ENCODE measurements at places on chromosomes 3 and 15.
A peak's percentile ranks its signal among the peaks of the same experiment; 100 is the strongest.

- DNase-seq: no peak
These were observed 21.7 kb upstream of the TBC1D21 start for GRCh38 chr15:73851689-73852088.

- no peak for DNase-seq
These were observed 40.9 kb downstream of the IRAK2 start for GRCh38 chr3:10205451-10206165.

DNA sequence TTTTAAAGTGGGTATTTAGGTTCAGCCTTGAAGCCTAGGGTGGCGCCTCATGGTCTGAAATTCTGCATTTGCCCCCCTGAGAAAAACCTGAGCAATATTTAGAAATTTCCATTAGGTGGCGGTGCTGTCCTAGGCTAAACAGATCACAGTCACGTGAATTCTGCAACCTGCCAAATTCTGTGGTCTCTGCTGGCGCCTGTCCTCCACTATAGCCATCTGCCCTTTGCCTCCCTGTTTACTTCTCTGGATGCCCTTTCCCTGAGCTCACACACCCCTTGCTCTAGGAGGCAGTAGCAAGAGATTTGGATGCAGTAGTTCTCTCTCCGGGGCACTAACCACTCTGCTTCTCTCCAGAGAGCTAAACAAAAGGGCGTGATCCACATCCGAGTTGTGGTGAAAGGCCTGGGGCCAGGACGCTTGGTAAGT lies 9.1 kb downstream of the MRPS11 start:
- DNase-seq: peak; percentile 20

- no peak for DNase-seq
These were observed 82.7 kb downstream of the SLC25A26 start for GRCh38 chr3:66303491-66303901.

DNA sequence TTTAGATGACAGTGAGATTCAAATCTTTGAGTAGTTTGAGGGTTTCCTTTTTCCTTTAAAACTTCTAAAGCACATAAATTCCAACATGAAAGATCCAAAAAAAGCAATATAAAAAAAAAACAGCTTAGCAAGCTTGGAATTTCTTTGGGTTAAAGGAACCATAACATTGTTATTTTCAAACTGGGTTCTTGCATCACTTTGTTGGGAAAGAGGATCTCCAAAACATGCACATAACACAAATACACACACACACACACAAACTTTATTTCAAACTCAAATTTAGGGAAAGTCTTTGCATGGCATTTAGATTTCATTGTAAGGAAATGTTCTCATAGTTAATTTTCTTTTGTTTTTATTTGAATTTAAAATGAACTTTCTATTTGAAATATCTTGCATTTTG lies 79.2 kb upstream of the COL8A1 start:
- no peak for DNase-seq

GRCh38 chr3:177357352-177358090 lies 160.2 kb upstream of the TBL1XR1 start:
- DNase-seq: no peak

- DNase-seq: no peak
These were observed 345 bp upstream of the CDV3 start for GRCh38 chr3:133573054-133573628.

DNA sequence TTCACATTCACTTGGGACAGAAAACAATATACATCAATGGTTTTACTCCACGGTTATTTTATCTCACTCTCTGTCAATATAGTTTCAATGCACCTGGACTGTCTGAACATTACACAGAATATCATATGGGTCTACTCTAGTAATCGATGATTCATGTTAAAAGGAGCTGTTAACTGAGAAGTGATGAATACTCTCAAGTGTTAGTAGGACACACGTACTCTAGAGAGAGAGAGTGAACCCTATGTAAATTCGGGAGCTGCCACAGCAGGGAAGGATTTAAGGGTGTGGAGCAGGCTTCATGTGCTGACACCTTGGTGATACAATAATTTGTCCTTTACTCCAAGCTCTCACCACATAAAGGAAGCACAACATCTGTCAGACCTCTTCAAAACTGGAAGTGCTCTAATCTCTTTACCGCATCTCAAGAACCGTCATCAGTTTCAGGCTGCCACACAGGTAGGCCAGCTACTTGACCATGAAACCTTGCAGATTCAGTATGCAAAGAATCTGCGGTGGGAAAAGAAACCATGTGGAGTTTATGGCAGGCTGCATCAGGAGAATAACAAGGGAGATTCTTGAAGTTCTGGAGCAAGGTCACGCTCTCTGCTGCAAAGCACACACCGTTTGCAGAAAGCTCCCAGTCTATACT lies 199.2 kb upstream of the TMC3 start:
- no peak for DNase-seq

DNA sequence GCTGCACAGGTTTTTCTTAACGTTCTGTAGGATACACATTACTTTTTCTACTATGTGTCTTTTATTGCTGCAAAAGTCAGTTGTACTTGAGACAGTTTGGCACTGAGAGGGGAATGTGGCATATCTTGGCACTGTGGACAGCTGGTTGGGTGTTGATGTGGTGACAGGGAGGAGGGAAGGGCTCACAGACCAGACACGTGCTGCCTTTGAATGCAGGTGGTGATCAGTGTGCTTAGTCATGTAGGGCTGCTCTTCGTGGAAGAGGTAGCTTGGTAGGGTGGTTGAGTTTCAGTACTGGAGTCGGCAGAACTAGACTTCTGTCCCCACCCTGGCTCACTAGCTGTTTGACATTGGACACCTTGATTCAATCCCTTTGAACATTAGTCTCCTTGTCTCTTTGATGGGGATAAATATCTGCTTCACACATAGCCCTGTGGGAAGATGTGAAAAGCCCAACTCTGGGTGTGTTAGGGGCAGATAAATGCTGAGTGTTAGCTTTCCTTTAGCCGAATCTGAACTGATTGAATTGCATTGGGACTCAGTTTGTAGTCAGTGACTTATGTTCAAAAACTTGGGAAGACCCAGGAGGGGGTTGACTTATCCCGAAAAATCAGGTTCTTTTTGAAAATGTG lies 108.4 kb downstream of the PTPRG start:
- DNase-seq: no peak

DNA sequence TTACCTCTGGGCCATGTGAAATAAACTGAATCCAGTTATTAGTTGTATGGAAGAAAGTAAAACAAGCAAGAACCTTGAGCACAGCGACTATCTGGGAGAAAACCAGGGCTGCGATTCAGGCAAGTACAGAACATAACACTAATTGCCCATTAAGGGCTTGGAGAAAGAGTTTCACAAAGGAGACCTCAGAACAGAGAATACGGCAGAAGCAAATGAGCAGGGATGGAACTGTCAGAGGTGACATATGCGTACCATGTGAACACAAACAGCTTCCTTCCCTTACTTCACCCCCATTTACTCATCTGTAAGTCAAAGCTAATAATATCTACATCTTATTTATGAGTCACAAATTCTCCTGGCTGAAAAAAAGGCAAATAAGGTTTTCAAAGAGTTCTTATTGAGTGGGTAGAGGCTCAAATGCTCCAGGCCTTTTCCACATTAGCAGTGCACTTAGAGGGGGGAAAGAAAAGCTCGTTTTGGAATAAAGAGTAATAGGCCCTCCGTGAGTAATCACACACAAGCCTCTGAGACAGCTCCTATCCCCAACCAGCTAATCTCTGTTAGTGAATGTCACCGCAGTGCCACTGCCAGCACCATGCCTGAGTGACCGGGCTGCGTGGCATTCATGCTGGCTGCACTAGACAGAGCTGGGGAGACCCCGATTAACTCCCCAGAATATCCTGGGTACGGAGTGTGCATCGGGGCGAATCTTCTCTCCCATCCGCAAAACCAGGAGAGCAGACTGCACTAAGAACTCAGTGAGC lies 2.6 kb downstream of the PCSK6 start:
- DNase-seq: no peak

DNA sequence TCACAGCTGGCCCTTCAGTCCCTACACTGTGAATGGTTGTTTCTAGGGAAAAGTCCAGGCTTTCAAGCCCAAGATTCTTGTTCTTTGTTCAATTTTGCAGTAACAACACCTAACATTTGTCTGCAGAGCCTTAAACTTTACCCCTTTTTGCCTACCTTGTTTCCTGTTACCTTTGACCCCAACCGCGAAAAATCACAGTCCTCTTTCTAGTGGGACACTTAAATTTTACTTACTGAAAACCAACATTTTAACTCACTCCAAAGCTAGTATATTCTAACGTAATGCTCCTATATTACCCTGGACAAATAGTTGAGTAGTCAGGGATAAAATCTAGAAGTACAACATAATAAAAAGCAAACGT lies 649 bp upstream of the PIK3CB start:
- no peak for DNase-seq

GRCh38 chr15:45884755-45885445 lies 250.1 kb downstream of the SQOR start:
- DNase-seq: no peak

DNA sequence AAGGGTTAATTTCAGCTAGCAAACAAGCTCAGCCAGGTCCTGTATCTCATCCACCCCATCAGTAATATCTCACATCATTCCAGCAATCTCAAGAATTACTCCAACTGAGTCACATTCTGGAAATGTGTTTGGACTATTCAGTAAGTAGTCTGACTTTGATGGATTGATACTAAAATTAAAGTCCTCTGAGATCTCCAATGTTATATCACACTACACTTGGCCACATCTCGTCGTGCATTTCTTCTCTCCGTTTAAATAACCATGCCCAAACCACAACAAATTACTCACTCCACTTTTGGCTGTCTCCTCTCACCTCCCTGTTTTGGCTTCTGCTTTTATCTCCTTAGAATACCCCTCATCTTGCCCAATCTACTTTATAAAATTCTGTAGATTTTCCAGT lies 292.2 kb downstream of the PYDC2 start:
- no peak for DNase-seq

GRCh38 chr3:192106543-192106942 lies 620.8 kb downstream of the FGF12 start:
- DNase-seq: no peak

DNA sequence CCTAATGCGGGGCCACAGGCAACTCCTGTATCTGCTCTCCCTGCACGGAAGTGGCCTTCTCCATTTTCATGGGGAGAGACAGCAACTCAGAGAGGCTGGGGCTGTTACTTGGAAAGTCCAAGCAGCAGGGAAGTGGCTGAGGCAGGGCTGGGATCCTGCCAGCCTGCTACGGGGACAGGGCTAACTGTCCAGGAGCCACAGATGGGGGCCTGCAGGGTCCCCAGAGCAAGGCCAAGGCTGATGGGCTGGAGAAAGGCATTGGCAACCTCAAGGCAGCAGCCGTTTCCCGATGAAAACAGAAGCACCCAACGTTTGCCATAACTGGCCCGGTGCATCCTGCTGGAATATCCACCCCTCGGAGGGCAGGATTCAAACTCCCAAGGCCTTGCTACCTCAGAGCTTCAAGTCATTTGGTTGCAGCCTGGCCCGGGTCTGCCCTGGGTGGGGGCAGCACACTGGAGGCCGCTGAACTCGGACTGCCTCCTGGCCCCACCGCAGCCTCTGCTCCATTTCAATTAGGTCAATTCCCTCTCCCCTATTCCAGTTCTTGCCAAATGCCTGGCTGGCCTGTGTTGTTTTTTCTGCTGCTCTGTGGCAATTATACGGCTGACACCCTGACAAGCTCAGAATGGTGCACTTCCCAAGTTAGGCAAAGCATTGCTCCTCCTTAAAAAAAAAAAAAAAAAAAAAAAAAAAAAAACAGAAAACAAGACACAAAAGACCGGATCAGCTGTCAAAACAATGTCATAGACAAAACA lies 143.5 kb downstream of the NUP210 start:
- no peak for DNase-seq

DNA sequence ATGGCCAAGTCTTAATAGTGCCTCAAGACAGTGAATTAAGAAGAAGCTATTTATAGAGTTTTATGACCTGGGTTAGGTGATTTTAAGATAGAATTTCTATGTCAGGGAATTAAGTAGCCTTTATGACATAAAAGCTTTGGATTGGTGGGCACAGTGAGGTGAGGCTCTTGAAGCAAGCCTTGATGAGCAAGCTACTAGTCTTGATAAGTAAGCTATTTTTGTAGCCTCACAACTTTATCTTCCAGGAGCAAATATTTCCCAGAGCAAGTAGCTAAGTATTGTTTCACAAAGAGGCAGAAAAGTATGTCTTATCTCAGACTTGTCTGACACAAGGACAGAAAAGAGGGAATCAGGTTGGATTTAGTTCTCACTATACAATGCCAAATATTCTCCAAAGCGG lies 491.7 kb upstream of the RASGRP1 start:
- no peak for DNase-seq

GRCh38 chr15:60651734-60652141 lies 172.8 kb upstream of the ICE2 start:
- DNase-seq: no peak

DNA sequence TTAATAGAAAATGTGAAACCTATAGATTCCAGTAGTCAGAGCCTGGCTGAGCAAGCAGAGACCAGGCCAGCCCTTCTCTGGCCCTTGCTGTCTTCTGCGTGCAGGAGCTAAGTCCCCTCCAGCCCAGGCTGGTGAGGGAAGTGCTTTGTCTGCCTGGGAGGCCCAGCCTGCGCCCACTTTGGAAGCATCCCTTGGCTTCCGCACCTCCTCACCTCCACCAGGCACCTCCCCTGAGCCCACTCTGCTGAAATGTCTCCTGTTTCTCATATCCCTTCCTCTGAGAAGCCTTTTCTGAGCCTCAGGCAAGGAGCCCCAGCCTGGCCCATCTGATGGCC lies 45.3 kb downstream of the ALDH1L1 start:
- DNase-seq: no peak
